ENCODE measurements at places on chromosomes 1 and 21.
A peak's percentile ranks its signal among the peaks of the same experiment; 100 is the strongest.

- no peak for DNase-seq
Measured at GRCh38 chr21:45156459-45156858, 82.1 kb downstream of the ADARB1 start.

- DNase-seq, result no peak
Measured at GRCh38 chr21:35332841-35333426, 283.8 kb upstream of the RUNX1 start.

DNA sequence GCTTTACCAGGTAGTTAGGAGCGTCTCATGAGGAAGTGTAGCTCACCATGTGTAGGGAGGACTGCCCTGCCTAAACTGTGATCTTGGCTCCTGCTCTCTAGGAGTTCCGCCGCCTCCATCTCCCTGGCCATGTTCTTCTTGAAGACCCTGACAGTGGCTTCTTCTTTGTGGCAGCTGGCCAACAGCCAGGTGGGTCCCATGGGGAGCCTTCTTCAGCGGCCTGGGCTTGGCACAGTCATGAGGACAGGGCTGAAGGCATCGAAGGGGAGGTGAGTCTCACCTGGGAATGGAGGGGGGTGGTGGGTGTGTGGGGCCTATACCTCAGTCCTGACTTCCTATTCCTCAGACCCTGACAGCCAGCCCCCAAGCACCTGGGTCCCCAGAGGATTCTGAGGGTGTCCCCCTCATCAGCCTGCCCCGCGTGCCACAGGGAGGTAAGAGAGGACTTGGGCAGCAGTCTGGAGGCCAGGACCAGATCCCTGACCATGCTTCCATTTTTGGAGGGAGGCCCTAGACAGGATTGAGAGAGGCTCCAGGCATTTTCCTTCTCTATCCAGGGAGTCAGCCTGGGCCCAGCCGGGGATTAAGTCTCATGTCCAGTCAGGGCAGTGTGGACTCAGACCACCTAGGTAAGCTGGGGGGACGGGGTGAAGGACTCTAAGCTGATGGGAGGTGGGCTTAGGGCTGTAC, 21.4 kb downstream of the HYI start:
- DNase-seq, result no peak

DNA sequence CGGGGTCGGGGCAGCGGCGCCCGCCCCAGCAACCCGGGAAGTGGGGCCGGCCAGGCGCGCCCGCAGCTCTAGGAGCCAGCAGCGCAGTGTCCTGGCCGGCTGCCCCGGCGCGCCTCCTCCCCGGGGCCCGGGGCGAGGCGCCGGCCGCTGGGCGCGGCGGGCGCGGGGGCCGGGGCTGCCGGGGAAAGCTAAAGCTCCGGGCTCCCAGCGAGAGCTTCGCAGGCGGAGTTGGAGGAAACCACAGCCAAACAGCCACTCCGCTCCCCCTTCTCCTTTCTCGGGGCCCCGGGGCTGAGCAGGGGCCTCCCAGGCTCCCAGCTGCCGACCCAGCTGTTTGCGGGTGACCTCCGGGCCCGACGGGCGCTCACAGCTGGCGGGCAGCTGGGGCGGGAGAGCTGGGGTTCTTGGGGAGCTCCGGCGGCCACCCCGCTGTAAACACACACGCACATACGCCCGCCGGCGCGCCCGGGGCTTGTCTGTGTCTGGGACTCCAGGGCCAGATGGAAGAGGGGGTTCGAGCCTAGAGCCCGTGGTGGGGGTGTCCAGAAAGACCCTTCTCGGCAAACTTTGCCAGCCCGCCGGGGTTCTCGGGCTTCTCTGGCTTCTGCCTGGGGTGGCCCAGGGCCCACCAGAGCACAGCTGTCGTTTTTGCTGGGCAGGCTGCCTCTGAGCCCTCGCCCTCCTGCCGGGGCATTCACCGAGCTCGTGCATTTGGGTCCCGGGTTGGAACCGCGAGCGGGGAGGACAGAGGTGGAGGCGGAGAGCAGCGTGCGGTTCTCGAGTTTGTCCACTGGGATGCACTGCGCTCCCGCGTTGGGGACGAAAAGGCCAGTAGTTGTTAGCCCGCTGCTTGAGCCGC, 1.5 kb downstream of the AJAP1 start:
- no peak for DNase-seq

DNA sequence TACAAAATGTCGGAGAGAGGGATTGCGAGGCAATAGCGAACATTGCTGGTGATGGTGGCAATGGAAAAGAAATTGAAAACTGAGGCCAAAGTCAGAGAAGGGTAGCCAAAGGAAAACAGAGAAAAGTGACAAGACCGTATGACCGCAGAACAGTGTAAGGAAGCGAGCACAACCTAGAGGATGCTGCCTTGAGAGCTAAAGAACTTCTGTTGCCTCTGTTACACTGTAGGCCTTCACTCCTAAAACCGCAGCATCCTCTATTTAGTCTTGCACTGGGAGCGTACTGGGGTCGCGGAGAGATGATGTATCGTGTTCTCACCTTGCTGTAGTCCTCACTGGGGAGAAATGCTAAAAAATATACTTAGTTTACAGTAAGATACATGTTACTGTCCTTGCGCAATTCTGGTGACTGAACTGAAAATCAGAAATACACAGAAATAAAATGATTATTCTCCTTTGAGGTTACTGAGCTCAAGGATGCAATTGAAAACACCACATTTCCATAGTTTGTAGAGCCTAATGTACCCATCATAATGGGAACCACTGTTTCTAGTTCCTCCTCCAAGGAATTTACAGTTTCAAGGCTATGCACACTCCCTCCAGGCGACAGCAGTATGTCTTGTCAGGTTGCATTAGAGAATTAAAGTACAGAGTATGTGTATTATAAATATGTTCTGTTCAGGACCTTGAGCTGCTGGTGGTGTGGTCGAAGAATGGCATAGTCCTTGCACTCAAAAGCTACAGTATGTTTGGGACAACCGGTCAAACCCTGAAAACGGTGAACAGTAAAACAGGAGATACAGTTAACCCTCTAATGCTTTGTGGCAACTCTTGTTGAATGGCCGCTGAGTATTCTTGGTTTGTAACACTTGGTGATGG, 1.3 kb downstream of the NEK7 start:
- peak; percentile 23 for DNase-seq

GRCh38 chr1:100528871-100529270, 9.1 kb upstream of the GPR88 start:
- no peak for DNase-seq

DNA sequence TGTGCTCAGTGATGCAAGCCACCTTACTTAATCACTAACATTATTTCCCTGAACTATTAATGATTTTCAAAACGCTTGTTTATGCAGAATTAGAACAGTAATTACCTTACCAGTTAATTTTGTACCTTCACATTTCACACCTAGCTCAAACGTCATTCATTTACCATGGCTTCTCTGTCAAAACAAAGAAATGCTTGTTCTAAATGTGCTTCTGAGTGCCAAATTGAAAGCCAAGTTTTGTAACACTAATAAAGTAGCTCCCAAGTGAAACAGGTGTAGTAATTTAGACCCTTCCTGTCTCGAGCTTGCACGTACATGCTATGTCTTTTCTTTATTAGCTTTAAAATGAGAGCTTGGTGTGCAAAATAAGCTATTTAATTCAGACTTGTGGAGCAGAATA, 533.7 kb upstream of the PKN2 start:
- no peak for DNase-seq

- no peak for DNase-seq
Measured at GRCh38 chr1:200659269-200659668, 10.4 kb downstream of the DDX59 start.

- peak; percentile 44 for DNase-seq
Measured at GRCh38 chr1:194295685-194296084, 1109.3 kb upstream of the B3GALT2 start.

DNA sequence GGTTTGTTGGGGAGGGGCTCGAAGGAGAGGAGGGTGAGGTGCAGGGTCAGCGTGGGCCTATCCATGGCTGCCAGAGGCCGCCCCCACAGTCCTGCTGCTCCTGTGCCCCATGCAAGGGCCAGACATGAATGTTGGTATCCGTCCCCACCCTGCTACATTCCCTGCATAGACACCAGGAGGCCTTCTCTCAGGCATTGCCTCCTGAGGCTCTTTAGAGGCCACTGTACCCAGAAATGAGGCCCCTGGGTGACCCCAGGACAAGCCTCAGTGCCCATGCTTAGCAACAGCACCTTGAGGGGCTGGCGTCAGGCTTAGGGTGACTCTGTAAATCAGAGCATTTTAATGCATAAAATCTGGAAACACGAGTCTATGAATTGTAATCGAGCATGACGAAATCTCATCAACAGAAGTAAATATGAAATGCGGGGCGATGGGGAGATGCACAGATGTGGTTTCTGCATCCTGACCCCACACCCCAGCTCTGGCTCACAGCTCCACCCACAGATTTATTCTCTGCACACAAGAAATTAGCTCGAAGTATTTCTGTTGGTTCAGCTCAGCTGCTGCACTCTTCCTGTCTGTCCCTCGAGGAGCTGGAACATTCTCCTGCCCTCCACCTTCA, 124.0 kb upstream of the CSF3R start:
- no peak for DNase-seq

DNA sequence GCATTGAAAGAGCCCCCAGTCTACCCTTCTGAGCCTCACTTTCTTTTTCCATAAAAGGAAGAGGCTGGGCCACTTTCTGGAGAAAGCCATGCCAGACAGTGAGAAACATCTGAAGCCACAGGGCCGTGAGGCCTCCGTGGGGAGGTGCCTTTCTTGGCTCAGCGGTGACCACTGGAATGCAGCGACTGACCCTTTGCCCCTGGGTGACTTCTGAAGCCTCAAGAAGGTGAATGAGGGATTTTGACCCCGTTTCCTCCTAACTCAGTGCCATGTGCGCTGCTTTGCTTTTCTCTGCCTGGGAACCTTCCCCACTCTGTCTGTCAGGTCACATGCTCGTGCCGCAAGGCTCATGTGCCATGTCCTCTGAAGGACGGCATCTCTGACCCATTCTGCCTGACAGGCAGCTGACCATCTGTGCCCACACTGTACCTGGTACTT, 44.7 kb upstream of the A3GALT2 start:
- no peak for DNase-seq

DNA sequence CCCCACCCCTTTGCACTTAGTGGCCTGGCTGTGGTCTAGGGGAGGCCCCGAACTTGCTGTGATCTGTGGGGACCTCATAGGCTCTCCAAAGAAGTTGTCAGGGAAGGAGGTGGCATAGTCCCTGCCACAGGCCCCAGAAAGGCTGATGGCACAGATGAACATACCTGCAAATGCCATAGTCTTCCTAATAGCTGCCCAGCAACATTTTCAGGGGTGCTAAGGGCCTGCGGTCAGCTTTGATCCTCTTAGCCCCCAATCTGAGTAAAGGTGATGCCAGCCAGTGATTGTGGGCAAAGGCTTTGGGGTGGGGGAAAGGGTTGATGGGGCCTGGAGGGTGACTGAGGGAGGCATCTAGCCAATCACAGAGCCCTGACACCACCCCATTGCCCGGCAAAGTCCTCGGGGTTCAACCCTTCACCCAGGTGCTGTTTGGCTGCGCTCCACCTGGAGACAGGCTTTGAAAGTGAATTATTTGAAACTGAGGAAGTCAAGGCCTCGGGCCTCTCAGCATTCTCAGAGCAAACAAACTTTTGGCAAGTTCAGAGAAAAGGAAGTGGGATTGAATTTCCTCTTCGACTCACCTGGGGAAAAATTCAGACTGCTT, 35.8 kb downstream of the PAX7 start:
- peak; percentile 21 for DNase-seq

- no peak for DNase-seq
Measured at GRCh38 chr1:241229216-241229615, 127.8 kb downstream of the RGS7 start.

Data from CD4-positive, alpha-beta T cell treated with Interleukin-6 for 4 hours (primary cell).